ENCODE measurements at places on chromosomes 5 and 9. TPM values are rescaled to one million over a fixed set of nuclear protein-coding genes. Genes with fewer than 3 reads are reported as not detected.

Gene HARS2
- 27.6 TPM for total RNA-seq

Gene KCNIP1
- total RNA-seq = 1.8 TPM

Gene CDC25C
- total RNA-seq = 0.25 TPM

Gene MAMDC2
- total RNA-seq = 7.1 TPM

Gene CWC27
- 17.3 TPM for total RNA-seq

GRCh38 chr5:31815376-31815775, 176.4 kb downstream of the PDZD2 start:
- H3K4me3 ChIP-seq = no peak overlapping the region
- no peak for DNase-seq
- H3K27ac ChIP-seq = no peak overlapping the region
- no peaks in the 10 kb centered on the region for H3K27me3 ChIP-seq
- H3K36me3 ChIP-seq = no peaks in the 10 kb centered on the region
- no peaks in the 10 kb centered on the region for H3K4me1 ChIP-seq

DNA sequence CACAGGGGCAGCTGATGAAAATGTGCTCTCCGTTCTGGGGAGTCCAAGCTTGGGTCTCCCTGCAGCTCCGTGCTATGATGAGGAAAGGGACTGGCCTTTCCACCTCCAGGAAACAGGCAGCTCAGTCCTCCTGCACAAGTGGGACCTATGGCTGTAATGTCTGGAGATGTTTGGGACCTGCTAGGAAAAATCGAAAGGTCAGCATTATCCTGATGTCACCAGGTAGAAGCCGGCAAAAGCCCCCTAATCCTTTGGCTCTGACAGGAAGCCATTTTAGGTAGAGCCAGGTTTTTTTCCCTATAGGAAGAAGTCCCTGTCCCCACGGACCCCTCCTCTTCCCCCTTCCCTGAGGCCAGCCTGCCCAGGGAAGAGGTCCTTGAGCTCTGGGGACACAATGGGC, 240.9 kb downstream of the ZSWIM6 start:
- DNase-seq = no peak
- no peaks in the 10 kb centered on the region for H3K36me3 ChIP-seq
- no peak overlapping the region for H3K27ac ChIP-seq
- no peaks in the 10 kb centered on the region for H3K27me3 ChIP-seq

DNA sequence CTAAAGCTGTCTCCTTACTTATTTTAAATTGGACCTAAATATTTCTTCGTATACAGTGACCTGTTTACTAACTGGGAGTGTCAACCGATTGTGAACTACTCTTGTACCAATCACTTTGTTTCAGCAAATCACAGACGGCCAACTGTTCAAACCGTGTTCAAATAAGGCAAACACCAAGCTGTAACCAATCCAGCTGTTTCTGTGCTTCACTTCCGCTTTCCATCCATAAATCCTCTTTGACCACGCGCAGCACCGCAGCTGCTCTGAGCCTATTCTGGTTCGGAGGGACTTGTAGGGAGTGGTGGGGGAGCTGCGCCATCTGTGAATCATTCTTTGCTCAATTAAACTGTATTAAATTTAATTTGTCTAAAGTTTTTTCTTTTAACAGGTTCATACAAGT, 4.8 kb upstream of the FAM240B start:
- DNase-seq = no peak
- H3K36me3 ChIP-seq = no peaks in the 10 kb centered on the region
- H3K4me1 ChIP-seq = no peaks in the 10 kb centered on the region
- no peaks in the 10 kb centered on the region for H3K27me3 ChIP-seq
- H3K27ac ChIP-seq = no peak overlapping the region

- no peaks in the 10 kb centered on the region for H3K36me3 ChIP-seq
- H3K27ac ChIP-seq = no peak overlapping the region
- H3K4me3 ChIP-seq = no peak overlapping the region
- no peaks in the 10 kb centered on the region for H3K27me3 ChIP-seq
- DNase-seq = no peak
Observed at GRCh38 chr5:79842991-79843390, 148.1 kb downstream of the MTX3 start.

GRCh38 chr9:127168756-127169574, 46.5 kb upstream of the ANGPTL2 start:
- H3K27ac ChIP-seq = no peak overlapping the region
- no peaks in the 10 kb centered on the region for H3K4me1 ChIP-seq
- DNase-seq = peak; percentile 11
- H3K36me3 ChIP-seq = no peaks in the 10 kb centered on the region
- no peaks in the 10 kb centered on the region for H3K27me3 ChIP-seq
- no peak overlapping the region for H3K4me3 ChIP-seq

- H3K36me3 ChIP-seq = no peaks in the 10 kb centered on the region
- no peak for DNase-seq
- H3K4me1 ChIP-seq = peaks cover 3% of the 10 kb centered on the region
Observed at GRCh38 chr9:94887721-94888120, 161.2 kb downstream of the AOPEP start.

- peaks cover 19% of the 10 kb centered on the region for H3K36me3 ChIP-seq
- H3K27me3 ChIP-seq = no peaks in the 10 kb centered on the region
- H3K4me1 ChIP-seq = no peaks in the 10 kb centered on the region
- H3K27ac ChIP-seq = no peak overlapping the region
Observed at GRCh38 chr9:123067136-123067535, 33.7 kb downstream of the GPR21 start.

- DNase-seq = no peak
- peaks cover 3% of the 10 kb centered on the region for H3K36me3 ChIP-seq
- H3K4me1 ChIP-seq = no peaks in the 10 kb centered on the region
- no peak overlapping the region for H3K27ac ChIP-seq
- H3K27me3 ChIP-seq = no peaks in the 10 kb centered on the region
- H3K4me3 ChIP-seq = no peak overlapping the region
Observed at GRCh38 chr5:172235132-172235780, 41.3 kb downstream of the EFCAB9 start.

- H3K4me3 ChIP-seq = no peak overlapping the region
- H3K36me3 ChIP-seq = no peaks in the 10 kb centered on the region
- no peaks in the 10 kb centered on the region for H3K27me3 ChIP-seq
- no peaks in the 10 kb centered on the region for H3K4me1 ChIP-seq
- no peak overlapping the region for H3K27ac ChIP-seq
- no peak for DNase-seq
Observed at GRCh38 chr9:109715344-109715743, 64.7 kb upstream of the PALM2AKAP2 start.

GRCh38 chr5:127097278-127097677, 24.0 kb upstream of the C5orf63 start:
- H3K4me1 ChIP-seq = no peaks in the 10 kb centered on the region
- no peaks in the 10 kb centered on the region for H3K36me3 ChIP-seq
- H3K4me3 ChIP-seq = no peak overlapping the region
- no peak for DNase-seq
- H3K27me3 ChIP-seq = no peaks in the 10 kb centered on the region
- H3K27ac ChIP-seq = no peak overlapping the region

- no peaks in the 10 kb centered on the region for H3K36me3 ChIP-seq
- H3K4me3 ChIP-seq = no peak overlapping the region
- no peak for DNase-seq
- H3K4me1 ChIP-seq = no peaks in the 10 kb centered on the region
- no peaks in the 10 kb centered on the region for H3K27me3 ChIP-seq
- no peak overlapping the region for H3K27ac ChIP-seq
Observed at GRCh38 chr5:16791036-16791705, 144.9 kb downstream of the MYO10 start.

DNA sequence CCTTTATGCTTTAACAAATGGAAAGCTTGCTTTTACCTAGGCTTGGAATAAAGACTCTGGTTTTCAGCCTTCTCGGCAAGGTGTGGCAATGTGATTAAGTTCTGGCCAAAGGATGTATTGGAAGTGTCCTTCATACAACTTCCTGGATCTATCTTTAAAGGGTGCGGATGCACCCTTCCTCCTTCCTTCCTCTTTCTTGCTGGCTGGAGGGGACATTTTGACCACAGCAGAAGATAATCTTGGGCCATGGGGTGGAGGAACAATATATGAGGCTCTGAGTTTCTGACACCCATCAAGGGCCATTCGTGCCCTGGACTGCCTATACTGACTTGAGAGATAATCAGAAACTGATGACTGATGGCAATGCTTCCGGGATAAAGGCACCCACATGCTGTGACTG, 145.7 kb downstream of the ACER2 start:
- DNase-seq = no peak
- no peak overlapping the region for H3K27ac ChIP-seq
- no peaks in the 10 kb centered on the region for H3K27me3 ChIP-seq
- no peak overlapping the region for H3K4me3 ChIP-seq
- no peaks in the 10 kb centered on the region for H3K4me1 ChIP-seq

DNA sequence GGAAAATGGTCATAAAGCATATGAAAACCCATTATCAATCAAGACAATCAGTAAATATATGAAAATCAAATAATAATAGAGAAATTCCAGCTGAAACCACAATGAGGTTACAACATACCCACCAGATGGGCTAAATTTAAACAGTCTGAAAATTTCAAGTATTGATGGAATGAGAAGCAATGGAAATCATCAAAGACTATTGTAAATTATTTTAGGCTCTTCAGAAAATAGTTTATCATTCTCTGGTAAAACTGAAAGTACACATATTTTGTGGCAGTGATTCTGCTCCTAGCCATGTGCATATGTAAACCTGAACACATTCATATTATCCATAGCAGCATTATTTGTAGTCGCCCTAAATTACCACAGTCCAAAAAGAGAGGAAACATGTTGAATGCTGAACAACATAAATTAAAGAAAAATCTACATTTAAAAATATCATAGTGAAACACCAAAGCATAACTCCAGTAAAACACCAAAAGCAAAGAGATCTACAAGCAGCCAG, 215.3 kb downstream of the PRELID2 start:
- no peak for DNase-seq
- no peak overlapping the region for H3K4me3 ChIP-seq
- H3K36me3 ChIP-seq = no peaks in the 10 kb centered on the region
- H3K27me3 ChIP-seq = no peaks in the 10 kb centered on the region

Measured in kidney (tissue), 22 donors.